COLO829 (cell line): ENCODE measurements at places on chromosomes 5 and 9.

DNA sequence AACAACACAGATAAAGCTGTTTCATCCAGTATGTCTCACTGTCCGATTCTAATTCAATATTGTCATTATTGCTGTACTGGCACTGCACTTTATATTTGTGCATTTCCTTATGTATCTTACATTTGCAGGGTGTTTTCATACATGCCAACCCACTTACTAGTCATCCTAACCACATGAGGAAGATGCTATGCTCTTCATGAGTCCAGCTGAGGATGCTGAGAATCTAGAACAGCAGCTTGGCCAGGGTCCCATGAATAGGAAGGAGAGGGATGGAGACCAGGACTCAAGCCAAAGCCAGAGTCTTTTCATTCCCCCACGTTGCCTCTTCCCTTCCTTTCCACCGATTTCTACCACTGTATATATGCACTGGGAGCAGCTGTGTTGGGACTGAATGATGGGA lies 292.8 kb upstream of the KLF4 start:
- DNase-seq, result no peak

DNA sequence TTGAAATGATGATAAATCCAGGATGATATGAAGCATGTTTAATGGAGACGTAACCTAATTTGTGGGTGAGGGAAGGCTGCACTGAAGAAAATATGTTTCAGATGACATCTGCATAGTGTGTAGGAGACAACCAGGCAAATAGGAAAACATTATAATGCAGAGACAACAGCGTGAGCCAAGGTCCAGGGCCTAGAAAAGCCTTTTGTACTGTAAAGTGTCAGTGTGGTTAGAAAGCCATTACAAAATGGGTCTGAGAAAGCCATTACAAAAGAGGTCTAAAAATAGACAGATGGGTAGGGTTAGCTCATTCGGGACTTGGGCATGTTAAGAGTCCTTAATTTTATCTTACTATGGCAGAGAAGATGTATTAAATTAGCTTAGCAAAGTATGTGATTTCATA lies 14.9 kb upstream of the GABRG2 start:
- DNase-seq, result no peak

DNA sequence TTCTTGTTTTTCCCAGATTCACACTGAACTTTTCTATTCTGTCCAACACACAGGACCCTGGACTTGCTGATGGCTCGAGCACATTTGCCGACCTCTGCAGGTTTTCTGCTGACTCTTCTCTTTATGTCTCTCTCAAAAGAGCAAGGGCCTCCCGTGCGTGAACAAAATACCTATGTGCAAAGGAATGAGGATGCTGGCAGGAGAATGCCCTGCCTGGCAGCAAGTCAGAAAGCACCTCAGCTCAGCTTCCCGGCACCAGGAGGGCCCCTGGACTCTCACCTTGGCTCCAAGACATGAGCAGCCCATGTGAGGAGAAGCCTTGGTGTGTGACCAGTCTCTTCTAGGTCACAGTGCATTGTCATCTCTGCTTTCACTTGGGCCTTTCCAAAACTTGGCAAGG lies 36.1 kb downstream of the PAPPA start:
- DNase-seq, result no peak

GRCh38 chr9:136625101-136626065 lies 37.3 kb upstream of the EGFL7 start:
- peak; percentile 71 for DNase-seq

- no peak for DNase-seq
Observed at GRCh38 chr5:58322453-58322852, 137.4 kb downstream of the PLK2 start.

- DNase-seq, result no peak
Observed at GRCh38 chr5:32848681-32849080, 137.6 kb downstream of the NPR3 start.

DNA sequence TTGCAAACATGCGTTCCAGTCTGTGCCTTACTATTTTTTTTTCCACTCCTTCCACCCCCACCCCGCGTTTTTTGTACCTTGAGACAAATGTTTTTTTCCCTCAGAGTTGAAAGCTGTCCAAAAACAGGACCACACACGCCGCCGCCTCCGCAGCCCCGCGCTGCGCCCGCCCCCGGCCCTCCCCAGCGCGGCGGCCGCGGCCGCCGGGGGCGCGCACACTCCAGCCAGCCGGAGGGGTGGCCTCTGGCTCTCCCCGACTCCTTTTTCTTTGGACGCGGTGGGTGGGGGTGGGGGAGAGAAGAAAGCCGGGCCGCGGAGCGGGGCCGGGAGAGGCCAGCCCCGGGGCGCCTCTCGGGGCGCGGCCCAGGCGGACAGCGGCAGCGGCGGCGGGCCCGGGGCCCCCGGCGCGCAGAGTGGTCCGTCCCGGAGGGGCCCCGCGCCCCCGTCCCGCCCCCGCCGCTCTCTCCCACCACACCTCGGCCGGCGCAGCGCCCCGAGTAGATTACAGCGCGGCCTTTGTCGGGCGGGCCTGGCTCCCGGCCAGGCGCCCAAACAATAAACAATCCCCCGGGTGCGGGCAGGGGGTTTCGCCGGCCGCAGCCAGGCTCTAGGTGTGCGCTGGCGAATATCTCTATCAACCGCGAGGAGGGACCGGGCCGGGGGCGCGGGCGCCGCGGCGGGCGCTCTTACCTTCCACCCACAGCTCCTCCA lies 10.9 kb downstream of the PTCH1 start:
- peak; percentile 71 for DNase-seq

DNA sequence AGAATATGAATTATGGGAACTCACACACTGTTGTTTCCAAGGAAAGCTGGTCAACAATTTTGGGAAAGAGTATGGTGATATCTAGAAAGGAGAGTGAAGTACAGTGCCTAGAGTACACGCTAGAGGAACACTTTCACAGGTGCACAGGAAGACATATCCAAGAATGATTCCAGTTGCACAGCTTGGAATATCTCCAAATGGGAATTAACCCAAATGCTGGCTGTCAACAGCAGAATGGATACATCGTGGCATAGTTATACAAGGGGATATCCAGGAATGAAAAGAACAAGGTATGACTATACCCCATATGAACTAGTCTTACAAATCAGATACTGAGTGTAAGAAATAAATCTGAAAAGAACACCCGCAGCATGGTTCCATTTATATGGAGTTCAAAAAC lies 231.3 kb downstream of the FSTL4 start:
- no peak for DNase-seq

DNA sequence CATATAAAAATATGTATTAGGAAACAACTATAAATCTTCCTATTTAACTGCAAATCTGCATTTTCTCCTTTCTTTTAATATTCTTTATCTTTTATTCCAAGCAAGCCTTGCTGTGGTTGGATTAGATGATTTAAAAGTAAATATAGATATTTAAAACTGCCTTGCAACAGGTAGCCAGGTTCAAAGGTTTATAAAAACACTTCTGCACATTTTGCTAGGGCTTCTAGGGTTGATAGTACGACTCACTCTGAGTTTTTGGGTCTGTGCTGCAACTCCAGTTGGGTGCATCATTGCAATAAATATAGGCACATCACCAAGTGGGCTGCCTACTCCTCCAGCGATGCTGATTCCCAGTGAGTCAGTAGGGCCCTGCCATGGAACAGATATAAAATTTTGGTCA lies 167.7 kb downstream of the MPDZ start:
- DNase-seq, result no peak

DNA sequence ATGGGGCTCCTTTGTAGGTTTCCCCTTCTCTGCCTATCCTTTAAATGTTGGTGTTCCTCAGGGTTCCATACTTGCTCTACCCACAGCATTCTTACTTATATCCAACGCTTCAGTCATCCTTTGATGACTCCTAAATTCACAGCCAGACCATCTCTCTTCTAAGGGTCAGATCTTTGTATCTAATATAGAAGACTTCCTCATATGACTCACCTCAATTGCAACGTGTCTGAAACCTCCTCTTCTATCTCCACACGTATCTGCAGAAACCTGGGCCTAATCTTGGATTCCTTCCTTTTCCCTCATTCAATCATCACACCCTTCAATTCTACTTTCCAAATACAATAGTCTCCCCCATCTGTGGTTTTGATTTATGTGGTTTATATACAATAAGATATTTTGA lies 68.3 kb downstream of the HMGCR start:
- DNase-seq, result no peak

DNA sequence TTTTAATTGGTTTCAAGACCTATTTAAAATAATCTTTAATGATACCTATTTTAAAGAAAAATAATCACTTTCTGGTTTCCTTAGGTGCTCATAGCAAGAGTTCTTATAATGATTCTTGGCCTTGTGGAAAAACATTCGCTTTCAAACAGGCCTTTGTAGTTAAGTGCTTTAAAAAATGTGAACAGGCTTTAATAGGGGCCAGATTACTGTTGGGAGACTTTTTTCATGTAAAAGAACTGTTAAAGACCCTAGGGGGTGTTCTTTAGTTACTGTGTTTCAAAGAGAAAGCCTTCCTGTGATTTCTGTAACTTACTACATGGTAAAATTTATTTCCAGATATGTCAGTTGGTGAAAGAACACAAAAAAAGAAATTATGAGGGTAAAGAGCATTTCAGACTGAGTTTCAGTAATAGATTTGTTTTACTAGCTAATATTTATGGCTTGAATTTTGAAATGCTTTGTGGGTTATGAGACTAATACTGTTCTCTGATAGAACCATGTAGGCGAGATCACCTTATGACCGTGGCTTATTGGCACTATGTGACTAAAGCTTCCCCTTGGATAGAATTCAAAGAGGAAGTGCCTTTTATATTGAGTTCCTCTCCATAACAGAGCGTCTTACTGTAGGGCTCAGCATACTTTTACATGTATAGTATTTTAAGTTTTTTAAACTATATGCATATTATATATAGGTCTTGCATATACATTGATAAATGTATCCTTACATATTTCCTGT lies 70.7 kb downstream of the CSNK1G3 start:
- no peak for DNase-seq

DNA sequence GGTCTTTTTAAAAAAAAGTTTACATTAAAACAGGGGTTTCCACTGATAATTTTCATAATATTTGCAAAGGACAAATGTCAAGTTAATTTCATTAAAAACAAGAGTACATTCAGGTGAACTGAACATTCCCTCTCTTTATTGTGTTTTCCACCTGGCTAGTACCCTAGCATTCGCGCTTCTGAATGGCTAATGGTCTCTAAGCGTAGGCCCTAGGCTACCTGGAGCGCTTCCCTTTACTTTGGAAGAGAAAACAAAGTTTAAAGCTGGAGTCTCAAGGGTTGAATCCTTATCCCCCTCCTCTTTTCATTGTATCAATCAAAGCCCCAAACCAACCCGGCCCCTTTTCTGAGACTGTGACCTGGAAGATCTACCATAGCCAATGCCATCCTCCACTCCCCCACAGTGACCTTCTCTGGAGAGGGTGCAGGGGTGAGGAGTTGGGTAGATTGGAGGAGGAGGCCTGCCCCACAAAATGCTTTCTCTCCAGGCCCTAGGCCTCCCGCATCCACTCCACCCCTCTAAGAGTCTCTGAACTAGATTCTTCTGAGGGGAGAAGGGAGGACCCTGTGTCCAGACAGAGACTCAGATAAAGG lies 73.3 kb upstream of the TBCA start:
- no peak for DNase-seq

GRCh38 chr9:136372561-136373299 lies 739 bp downstream of the CARD9 start:
- DNase-seq, result no peak

- DNase-seq, result no peak
Observed at GRCh38 chr9:93582115-93582514, 5.7 kb downstream of the PHF2 start.

GRCh38 chr5:75710637-75711036 lies 6.6 kb downstream of the POC5 start:
- no peak for DNase-seq

- no peak for DNase-seq
Observed at GRCh38 chr5:98130261-98131035, 643.0 kb upstream of the RGMB start.

DNA sequence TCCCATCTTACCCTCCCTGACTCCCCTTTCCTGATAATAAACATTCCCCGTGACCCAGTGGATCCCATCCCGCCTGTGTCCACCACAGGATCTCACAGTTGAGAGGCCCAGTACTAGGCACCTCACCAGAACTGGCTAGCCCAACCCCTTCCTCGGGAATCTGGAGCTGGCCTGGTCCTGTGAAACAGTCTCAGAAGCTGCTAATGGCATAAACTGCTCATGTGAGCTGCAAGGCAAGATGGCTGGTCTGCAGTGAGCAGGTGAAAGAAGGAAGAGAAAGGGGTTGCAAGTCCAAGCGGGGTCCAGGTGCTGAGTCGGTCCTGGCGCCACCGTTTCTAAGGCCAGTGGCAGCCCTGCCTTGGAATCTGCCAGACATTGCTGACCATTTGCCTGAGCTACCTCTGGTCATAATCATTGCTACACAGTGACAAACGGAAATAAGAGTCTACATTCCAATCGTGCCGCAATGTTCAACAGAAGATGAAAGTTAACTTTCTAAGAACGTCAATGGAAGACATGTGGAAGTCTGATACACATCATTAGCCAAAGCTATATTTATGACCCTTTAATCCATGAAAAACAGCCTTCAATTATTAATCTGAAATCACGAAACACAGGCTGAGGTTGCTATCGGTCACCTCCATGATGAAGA lies 33.7 kb downstream of the DNAH5 start:
- no peak for DNase-seq

DNA sequence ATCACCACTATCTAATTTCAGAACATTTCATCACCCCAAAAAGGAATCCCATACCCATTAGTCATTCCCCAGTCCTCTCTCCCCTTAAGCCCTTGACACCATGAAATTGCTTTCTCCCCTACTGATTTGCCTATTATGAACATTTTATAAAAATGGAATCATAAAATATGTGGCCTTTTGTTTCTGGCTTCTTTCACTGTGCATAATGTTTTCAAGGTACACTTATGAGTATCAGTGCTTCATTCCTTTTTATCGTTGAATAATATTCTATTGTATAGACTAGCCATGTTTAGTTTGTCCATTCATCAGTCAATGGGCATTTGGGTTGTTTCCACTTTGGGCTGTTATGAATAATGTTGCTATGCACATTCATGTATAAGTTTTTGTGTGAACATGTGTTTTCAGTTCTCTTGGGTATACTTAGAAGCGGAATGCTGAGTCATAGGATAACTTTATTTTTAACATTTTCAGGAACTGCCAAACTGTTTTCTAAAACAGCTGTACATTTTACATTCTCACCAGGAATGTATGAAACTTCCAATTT lies 40.4 kb upstream of the FGF1 start:
- DNase-seq, result no peak

GRCh38 chr5:33531824-33532223 lies 91.1 kb downstream of the TARS1 start:
- peak; percentile 35 for DNase-seq

DNA sequence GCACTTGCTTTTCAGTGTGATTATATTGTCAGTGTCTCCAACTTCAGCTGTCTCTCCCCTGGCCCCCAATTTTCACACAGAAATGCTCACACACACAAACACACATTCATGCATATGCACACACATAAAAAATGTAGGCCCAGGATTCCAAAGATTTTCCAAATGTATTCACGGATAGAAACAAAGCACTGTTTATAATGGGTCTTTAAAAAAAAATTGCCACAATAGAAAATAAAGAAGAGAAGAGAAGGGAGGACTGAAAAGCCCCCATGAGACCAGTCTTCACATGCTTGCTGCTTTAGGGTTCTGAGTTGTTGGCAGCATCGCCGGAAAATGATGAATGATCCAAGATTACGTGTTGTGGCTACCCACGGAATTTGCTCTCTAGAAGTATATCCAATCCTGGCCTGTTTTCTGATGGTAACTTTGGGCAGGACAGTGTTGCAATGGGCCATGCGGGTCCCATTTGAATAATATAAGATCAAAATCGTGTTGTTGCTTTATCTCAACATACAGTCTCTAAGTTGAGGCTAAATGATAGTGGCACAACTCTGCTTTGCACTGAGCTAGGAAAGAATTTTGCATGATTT lies 36.2 kb upstream of the ACO1 start:
- DNase-seq, result peak; percentile 23

- DNase-seq, result no peak
Observed at GRCh38 chr9:82196622-82197441, 208.3 kb downstream of the SPATA31D1 start.
